Fibroblast of skin of right quadriceps (primary cell): ENCODE measurements at places on chromosomes 7 and 10.
A peak's percentile ranks its signal among the peaks of the same experiment; 100 is the strongest.

DNA sequence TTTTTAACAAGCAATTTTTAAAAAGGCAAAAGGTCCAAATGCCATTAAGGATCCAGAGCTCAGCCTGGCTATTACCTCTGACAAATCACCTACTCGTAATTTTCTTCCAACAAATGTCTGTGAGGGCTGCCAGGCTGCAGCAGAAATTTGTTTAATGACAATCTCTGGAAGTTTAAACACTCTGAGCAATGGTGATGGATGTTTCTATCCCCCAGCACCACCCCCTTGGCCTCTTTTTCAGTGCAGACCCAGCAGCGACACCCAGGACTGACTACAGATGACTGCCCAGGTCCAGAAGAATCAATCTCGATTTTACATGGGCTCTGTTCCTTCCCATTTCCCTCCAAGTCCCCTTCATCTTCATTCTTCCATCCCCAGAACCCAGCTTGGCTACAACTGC lies 201.4 kb upstream of the AOAH start:
- no peak for DNase-seq

DNA sequence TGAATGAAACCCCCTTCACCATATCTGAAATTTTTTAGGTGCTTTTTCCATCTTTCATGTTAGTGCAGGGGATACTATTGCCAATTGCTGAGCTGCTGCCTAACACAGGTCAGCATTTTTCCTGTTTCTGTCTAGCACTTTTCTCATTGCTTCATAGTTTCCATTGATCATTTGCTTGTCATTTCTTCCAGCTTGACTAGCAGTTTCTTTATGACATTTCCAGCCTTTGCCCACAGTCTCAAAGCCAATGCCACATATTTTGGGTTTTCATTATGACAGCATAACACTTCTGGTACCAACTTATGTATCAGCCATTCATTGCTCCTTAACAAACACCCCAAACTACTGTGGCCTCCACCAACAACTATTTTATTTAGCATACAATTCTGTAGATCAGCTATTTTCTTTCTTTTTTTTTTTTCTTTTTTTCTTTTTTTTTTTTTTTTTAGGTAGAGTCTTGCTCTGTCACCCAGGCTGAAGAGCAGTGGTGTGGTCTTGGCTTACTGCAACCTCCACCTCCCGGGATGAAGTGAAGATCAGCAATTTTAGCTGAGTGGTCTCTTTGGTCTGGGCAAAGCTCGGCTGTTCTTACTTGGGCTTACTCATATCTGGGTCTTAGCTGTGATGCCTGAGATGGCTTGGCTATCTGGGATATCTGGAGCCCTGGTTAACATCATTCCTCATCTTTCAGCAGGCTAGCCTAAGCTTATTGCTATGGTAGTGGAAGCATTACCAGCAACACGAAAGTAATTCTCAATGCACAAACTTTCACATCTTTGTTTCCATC lies 102.3 kb downstream of the EPC1 start:
- no peak for DNase-seq

- DNase-seq, result no peak
Observed at GRCh38 chr10:12589291-12589690, 239.9 kb downstream of the CAMK1D start.

DNA sequence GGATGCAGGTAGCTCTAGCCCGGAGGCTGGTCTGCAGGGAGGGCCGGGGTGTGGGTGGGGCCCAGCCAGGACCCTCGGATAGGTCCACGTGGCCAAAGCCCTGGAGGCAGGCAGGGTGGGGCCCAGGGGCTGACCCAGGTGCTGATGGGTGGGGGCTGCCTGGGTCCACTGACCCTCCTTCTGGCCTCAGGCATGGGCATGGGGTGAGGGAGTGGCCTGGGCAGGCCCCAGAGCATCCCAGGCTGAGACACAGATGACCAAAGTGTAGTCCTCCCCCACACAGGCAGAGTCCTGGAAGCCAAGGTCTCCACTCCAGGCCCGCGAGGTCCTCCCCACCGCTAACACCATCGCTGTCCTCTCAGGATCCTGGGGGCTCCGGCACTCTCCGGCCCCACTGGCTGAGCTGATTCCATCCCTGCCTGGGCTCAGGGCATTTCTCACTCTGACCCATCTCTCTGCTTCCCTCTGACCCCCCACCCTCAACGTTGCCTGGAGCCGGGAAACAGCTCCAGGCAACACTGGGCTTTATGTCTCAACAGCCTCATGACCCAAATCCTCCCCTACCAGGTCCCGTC lies 20.7 kb upstream of the PPP2R2D start:
- no peak for DNase-seq

DNA sequence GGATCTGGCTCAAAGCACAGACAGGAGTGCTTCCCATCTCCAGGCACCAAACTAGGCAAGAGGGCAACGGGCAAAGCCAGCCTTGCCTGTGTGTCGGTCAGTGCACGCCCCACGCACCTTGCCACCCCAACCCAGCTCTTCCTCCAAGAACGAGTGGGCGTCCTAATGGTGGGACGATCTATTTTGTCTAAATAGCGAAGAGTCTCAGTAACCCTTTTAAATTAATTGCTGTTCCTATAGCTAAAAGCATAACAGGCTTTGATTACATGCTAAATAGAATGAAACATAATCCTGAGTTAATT lies 12.2 kb downstream of the EN2 start:
- DNase-seq, result no peak

DNA sequence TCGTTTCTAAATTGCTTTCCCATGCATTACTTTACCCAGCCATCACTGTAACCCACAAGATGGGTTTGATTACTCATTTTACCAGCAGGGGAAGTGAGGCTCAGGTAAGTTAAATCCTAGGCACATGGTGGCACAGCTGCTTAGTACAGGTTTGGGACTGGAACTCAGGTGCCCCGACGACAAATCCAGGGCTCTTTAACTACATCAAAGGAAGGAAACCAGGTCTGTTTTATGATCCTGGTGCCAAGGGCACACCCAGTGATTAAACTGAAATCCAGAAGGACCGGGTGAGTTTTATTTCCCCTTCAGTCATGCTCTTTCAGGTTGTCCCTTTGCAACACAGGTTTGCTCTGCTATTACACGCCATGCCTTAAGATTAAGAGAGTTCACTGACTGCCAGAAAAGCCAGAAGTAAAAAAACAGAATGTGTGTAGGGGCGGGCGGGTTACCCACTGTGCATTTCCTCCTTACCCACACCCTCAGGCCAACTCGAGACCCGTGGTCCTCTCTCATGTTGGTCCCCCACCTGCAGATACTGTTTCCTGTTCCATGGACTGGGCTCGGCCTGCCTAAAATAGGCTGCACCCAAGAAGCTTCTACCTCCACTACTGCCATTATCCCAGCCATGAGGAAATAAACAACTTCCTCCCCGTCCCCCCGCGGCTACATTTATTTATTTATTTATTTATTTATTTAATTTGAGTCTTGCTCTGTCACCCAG lies 55.1 kb upstream of the KDM7A start:
- no peak for DNase-seq

DNA sequence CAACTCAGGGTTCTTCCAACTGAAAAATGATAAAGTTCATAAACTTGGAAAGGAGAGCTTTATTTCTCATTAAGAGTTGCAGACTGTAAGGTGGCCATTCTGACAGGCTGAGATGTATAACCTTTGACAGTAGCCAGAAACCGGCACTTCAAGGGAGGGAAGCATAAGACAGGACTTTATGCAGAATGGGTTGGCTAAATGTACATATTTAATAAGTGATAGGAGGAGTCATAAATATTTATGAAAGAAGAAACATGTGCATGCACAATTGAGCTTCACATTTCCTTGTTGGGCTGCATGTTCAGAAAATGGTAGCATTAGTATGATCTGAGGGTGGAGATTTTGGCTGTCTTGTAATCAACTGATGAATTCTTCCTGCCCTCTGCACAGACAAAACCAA lies 57.1 kb upstream of the ICA1 start:
- no peak for DNase-seq

- DNase-seq, result no peak
Observed at GRCh38 chr7:23098460-23098859, 7.1 kb upstream of the KLHL7 start.

DNA sequence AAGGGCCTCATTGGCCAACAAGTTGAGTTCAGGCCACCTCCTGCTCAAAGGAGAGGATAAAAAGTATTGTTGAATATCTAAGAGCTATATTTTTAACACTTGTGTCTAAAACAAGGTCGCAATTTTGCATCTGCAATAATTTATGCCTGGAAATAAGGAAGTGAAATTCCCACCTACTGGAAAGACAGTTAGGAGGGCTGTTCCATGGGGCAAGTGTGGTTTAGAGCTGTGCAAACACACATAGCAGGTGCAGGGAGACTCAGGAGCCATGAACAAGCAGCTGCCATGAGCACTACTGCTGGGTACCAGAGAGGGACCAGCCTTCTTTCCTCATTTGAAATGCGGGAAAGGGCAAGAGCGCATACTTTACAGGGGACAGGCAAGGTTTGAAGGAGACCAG lies 35.5 kb upstream of the IKZF1 start:
- no peak for DNase-seq

- no peak for DNase-seq
Observed at GRCh38 chr10:116215651-116216050, 57.4 kb downstream of the GFRA1 start.

DNA sequence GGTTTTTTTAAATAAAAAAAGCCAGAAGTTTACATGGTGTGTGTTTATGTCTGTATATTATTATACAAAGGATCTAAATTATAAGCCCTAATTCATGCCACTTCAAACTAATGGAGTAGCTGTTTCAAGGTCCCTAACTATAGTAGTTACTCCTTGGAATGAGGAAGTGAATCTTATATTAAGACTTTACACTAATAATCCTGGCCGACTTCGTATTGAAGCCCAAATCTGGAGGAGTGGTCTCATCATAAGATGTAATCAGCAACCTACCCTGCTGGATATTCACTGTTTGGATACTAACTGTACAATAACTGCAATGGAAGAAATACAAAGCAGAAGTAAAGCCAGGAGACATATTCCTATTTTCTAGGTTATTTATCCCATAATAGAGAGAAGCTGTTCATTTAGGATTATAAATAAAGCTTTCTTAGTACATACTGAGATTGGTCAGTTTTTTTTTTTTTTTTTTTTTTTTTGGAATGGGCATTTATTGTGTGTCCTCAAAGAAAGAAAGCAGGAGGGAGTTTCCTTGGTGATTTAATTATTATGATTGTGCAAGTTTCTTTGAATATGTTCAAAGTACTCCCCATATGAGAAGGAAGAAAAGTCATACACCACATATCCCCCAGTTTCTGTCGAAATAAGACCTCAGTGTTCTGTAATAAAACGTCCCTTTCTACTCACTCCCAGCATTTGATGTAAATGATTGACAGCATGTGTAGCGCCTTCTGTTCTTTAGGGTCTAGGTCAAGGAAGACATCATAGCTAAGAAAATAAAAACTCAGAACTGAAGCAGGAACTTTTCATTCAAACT lies 397.8 kb downstream of the EXOC4 start:
- peak; percentile 9 for DNase-seq

- DNase-seq, result no peak
Observed at GRCh38 chr7:158584407-158584806, 3.2 kb downstream of the PTPRN2 start.

- DNase-seq, result no peak
Observed at GRCh38 chr10:119306514-119306951, 99.2 kb downstream of the GRK5 start.

- DNase-seq, result peak; percentile 25
Observed at GRCh38 chr10:91197127-91197526, 23.3 kb upstream of the PCGF5 start.

- DNase-seq, result peak; percentile 80
Observed at GRCh38 chr10:119199231-119199992, 8.0 kb upstream of the GRK5 start.

DNA sequence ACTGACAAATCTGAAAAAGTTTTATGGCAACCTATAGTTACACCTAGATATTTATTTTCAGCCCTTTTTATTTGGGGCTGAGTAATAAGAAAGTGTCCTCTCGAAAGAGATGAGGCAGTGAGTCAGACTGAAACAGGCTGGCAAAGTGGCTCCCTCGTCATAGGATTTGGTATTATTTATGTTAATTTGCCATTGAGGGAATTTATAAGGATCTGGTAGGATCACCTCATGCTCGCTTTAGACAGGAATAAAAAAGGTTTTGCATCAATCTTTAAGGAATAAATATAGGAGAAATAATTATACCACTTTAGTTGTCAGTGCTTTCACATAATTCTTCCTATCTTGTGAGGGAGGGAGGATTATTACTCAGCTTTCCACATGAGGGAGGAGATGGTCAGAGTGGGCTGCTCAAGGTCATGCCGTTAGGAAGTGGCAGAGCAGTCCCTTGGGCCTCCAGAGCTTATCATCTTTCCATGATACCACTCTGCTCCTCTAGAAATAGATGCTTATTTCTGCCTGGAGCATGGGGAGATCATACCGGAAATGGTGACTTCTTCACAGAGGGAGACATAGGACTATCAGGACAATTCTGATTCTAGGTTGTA lies 356.8 kb downstream of the GPR158 start:
- DNase-seq, result no peak

DNA sequence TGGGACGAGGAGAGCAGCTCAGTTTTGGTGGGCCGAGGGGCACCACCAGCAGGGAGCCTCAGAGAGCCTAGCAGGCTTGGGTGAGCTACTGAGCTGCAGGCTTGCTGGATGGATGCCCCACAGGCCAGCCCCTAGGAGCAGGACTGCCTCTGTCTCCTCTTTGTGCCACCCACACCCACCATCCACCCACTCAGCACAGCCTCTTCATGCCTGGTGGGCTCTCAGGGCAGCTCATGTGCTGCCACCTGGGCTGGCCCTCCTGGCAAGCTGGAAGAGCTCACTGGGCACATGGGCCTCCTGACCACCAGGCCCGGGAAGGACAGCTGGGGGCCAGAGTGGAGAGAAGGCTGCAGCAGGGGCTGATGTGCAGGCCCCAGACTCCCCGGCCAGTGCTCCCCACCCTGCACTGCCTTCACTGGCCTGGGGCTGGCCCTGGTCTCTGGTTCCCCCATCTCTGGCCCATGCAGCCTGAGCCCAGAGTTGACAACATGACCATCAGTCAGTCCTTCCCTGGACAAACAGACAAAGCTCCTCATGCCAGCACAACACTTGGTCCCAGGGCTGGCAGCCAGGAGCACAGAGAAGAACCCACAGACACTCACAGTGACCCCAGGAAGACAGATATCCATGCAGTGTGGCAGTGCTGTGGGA lies 8.2 kb downstream of the RASGEF1A start:
- DNase-seq, result no peak

GRCh38 chr10:606762-607544 lies 82.5 kb downstream of the DIP2C start:
- DNase-seq, result peak; percentile 72

- no peak for DNase-seq
Observed at GRCh38 chr10:35299016-35299415, 37.3 kb upstream of the CCNY start.

GRCh38 chr7:78074713-78075112 lies 276.1 kb downstream of the PHTF2 start:
- no peak for DNase-seq

- peak; percentile 32 for DNase-seq
Observed at GRCh38 chr10:24561453-24561852, 162.2 kb downstream of the ARHGAP21 start.

GRCh38 chr10:49174926-49175500 lies 13.2 kb downstream of the TMEM273 start:
- no peak for DNase-seq
